ENCODE measurements at places on chromosomes 6 and 20. TPM values are rescaled to one million over a fixed set of nuclear protein-coding genes. Genes with fewer than 3 reads are reported as not detected.

APMAP gene
- total RNA-seq = 214 TPM

DNA sequence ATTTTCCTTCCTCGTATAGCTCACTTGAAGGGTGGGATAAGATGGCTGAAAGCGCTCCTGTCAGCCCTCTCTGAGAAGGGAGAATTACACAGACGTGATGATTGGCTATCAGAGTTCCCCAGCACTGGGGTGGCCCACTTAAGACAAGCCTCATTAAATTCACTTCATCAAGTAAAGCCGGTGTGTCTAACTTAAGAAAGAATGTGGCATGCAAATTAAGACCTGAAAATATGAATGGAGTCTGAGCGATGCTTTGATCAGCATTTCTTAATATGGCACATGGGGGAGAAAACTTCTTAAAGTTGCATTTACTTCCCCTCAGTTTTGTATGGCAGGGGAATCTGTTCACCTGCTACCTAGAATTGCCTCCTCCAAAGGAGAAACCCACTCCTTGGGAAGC, 369.3 kb downstream of the FARS2 start:
- H3K36me3 ChIP-seq = no peaks in the 10 kb centered on the region
- DNase-seq = no peak
- 0 out of 2 replicates have a peak, but pooled peaks cover 6% of the 10 kb centered on the region for H3K4me1 ChIP-seq
- no peak overlapping the region for H3K27ac ChIP-seq
- no peak overlapping the region for H3K4me3 ChIP-seq

GRCh38 chr6:41162687-41163418, at the start of gene TREM2:
Gene TREM2, minus strand, starts transcription at chr6:41163116. Its CDS starts 34 bp downstream, at chr6:41163082.
- no peak within 1 kb of the TSS for H3K27ac ChIP-seq
- DNase-seq = no peak
- no peaks in the 10 kb centered on the region for H3K36me3 ChIP-seq
- H3K27me3 ChIP-seq = peaks cover 15% of the 10 kb centered on the region

LY86 gene
- not detected for total RNA-seq

PIGT gene
- 26.4 TPM for total RNA-seq

DNA sequence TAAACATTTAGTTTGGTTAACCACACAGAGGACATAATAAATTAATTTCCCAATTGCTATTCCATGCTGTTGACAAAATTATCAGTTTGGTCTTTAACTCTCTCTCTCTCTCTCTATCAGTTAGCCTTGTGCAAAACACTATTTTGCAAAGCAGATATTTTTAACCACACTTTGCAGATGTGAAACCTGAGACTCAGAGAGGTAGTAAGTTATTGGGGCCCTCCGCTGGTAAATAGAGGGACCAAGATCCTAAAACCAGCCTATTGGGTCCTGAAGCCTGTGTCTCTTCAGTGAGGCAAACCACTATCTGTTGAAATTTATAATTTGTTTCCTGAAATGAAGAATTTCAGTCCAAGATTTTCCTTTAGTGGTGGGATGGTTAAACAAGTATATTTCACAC, 231.0 kb downstream of the SOD2 start:
- peaks cover 7% of the 10 kb centered on the region for H3K27me3 ChIP-seq
- no peak overlapping the region for H3K4me3 ChIP-seq
- H3K27ac ChIP-seq = no peak overlapping the region
- no peak for DNase-seq

GRCh38 chr6:26516481-26517427, 16.7 kb downstream of the BTN1A1 start:
- no peaks in the 10 kb centered on the region for H3K27me3 ChIP-seq
- peaks cover 51% of the 10 kb centered on the region for H3K4me1 ChIP-seq
- DNase-seq = peak; percentile 86
- H3K36me3 ChIP-seq = no peaks in the 10 kb centered on the region
- H3K4me3 ChIP-seq = no peak overlapping the region
- H3K27ac ChIP-seq = peak overlapping the region; percentile 20

SLC13A3 gene
- total RNA-seq = 27.9 TPM

ELOVL4 gene
- not detected for total RNA-seq

NKAIN2 gene
- not detected for total RNA-seq

GRCh38 chr20:16405254-16405653, 168.0 kb downstream of the KIF16B start:
- H3K36me3 ChIP-seq = peaks cover 18% of the 10 kb centered on the region
- no peak for DNase-seq
- no peaks in the 10 kb centered on the region for H3K27me3 ChIP-seq
- H3K4me1 ChIP-seq = peaks cover 20% of the 10 kb centered on the region

DNA sequence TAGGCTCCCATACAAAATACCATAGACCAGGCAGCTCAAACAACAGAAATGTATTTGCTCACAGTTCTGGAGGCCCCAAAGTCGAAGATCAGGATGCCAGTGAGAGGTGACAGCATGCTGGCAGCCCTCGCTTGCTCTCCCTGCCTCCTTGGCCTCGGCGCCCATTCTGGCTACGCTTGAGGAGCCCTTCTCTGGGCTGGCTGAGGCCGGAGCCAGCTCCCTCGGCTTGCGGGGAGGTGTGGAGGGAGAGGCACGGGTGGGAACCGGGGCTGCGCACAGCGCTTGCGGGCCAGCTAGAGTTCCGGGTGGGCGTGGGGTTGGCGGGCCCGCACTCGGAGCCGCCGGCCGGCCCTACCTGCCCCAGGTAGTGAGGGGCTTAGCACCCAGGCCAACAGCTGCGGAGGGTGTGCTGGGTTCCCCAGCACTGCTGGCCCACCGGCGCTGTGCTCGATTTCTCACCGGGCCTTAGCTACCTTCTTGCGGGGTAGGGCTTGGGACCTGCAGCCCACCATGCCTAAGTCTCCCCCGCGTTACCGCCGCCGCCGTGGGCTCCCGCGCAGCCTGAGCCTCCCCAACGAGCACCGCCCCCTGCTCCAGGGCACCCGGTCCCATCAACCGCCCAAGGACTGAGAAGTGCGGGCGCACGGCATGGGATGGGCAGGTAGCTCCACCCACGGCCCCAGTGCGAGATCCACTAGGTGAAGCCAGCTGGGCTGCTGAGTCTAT, 32.6 kb upstream of the SERPINB9 start:
- H3K4me1 ChIP-seq = peaks cover 25% of the 10 kb centered on the region
- no peaks in the 10 kb centered on the region for H3K36me3 ChIP-seq
- no peak overlapping the region for H3K27ac ChIP-seq
- no peaks in the 10 kb centered on the region for H3K27me3 ChIP-seq
- DNase-seq = no peak

DNA sequence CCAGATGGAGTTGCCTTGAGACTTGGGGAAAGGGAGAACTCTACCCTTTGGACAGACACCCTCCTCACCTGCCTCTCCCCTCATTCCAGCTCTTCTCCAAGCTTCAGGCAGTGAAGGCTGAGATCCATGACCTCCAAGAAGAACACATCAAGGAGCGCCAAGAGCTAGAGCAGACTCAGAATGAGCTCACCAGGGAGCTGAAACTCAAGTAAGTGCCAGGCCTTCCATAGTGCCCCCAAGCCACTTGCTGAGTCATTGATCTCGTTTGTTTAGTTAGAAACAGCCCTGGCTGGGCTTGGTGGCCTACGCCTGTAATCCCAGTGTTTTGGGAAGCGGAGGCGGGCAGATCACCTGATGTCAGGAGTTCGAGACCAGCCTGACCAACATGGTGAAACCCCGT, 39.2 kb downstream of the KIF3B start:
- no peak for DNase-seq
- H3K4me3 ChIP-seq = no peak overlapping the region
- H3K27ac ChIP-seq = no peak overlapping the region
- H3K27me3 ChIP-seq = no peaks in the 10 kb centered on the region
- peaks cover 39% of the 10 kb centered on the region for H3K36me3 ChIP-seq
- peaks cover 36% of the 10 kb centered on the region for H3K4me1 ChIP-seq

- no peaks in the 10 kb centered on the region for H3K36me3 ChIP-seq
- DNase-seq = no peak
- no peaks in the 10 kb centered on the region for H3K27me3 ChIP-seq
- H3K4me3 ChIP-seq = peak overlapping the region; percentile 99
Measured at GRCh38 chr20:35661053-35661452, 3.6 kb downstream of the CPNE1 start.

- H3K27me3 ChIP-seq = peaks cover 18% of the 10 kb centered on the region
- DNase-seq = no peak
Measured at GRCh38 chr20:38896009-38896594, 30.1 kb upstream of the FAM83D start.

DNA sequence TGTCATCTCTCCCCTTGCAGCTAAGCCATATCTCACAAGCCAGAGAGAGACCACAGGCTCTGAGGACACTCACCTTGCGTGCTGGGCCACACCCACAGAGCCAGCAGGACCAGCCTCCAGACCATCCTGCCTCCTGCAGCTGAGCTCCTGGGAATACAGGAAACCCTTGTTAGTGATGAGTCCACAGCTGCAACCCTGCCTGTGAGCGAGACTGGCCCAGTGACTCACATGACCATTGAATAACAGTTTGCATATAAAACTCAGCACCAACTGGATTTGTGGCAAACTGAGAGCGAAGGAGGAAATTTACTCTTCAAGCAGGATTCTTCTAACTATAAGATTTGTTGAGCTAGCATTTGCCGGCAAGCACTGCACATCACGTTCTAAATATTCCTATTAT, 3.0 kb downstream of the THBS2 start:
- H3K4me1 ChIP-seq = no peaks in the 10 kb centered on the region
- H3K27me3 ChIP-seq = peaks cover 61% of the 10 kb centered on the region
- DNase-seq = no peak
- H3K36me3 ChIP-seq = no peaks in the 10 kb centered on the region
- no peak overlapping the region for H3K4me3 ChIP-seq

SMLR1 gene
- 104 TPM for total RNA-seq

- no peak overlapping the region for H3K4me3 ChIP-seq
- DNase-seq = no peak
- no peak overlapping the region for H3K27ac ChIP-seq
- H3K36me3 ChIP-seq = no peaks in the 10 kb centered on the region
- H3K4me1 ChIP-seq = peaks cover 51% of the 10 kb centered on the region
- no peaks in the 10 kb centered on the region for H3K27me3 ChIP-seq
Measured at GRCh38 chr20:49786668-49787370, 25.8 kb upstream of the SLC9A8 start.

GRCh38 chr6:53369876-53370515, 21.2 kb upstream of the ELOVL5 start:
- DNase-seq = no peak
- H3K27me3 ChIP-seq = peaks cover 11% of the 10 kb centered on the region
- no peak overlapping the region for H3K4me3 ChIP-seq
- H3K4me1 ChIP-seq = peaks cover 22% of the 10 kb centered on the region
- no peak overlapping the region for H3K27ac ChIP-seq

DNA sequence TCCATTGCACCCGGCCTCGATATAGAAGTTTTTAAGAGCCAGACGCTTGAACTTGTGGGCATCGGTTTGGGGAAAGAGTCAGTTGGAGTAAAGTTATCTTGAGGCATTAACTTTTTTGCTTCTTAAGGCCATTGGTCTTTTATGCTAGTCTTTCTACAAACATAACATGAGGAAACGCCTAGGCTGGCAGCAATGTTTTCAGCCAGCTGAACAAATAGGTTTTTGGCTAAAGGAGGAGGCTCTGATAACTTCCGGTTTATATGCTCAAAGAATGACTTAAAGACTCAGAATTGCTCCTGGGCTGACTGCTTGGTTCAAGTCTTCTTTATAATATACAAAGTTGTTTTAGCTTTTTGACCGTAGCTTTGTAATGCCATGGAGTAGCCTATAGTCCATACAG, 46.2 kb downstream of the HLA-C start:
- no peak overlapping the region for H3K4me3 ChIP-seq
- H3K27me3 ChIP-seq = peaks cover 1% of the 10 kb centered on the region
- H3K4me1 ChIP-seq = no peaks in the 10 kb centered on the region
- H3K36me3 ChIP-seq = no peaks in the 10 kb centered on the region
- no peak for DNase-seq
- no peak overlapping the region for H3K27ac ChIP-seq

GRIK2 gene
- total RNA-seq = not detected

CRISP3 gene
- total RNA-seq = not detected

EFCAB8 gene
- 0.22 TPM for total RNA-seq

GRCh38 chr6:142906945-142907470, 38.0 kb downstream of the HIVEP2 start:
- H3K27me3 ChIP-seq = no peaks in the 10 kb centered on the region
- no peak for DNase-seq
- H3K4me3 ChIP-seq = no peak overlapping the region
- no peaks in the 10 kb centered on the region for H3K36me3 ChIP-seq
- peaks cover 16% of the 10 kb centered on the region for H3K4me1 ChIP-seq

GRCh38 chr6:79571030-79571367, 33.8 kb upstream of the LCA5 start:
- H3K4me3 ChIP-seq = no peak overlapping the region
- no peak for DNase-seq
- H3K36me3 ChIP-seq = no peaks in the 10 kb centered on the region
- peaks cover 41% of the 10 kb centered on the region for H3K4me1 ChIP-seq

DNA sequence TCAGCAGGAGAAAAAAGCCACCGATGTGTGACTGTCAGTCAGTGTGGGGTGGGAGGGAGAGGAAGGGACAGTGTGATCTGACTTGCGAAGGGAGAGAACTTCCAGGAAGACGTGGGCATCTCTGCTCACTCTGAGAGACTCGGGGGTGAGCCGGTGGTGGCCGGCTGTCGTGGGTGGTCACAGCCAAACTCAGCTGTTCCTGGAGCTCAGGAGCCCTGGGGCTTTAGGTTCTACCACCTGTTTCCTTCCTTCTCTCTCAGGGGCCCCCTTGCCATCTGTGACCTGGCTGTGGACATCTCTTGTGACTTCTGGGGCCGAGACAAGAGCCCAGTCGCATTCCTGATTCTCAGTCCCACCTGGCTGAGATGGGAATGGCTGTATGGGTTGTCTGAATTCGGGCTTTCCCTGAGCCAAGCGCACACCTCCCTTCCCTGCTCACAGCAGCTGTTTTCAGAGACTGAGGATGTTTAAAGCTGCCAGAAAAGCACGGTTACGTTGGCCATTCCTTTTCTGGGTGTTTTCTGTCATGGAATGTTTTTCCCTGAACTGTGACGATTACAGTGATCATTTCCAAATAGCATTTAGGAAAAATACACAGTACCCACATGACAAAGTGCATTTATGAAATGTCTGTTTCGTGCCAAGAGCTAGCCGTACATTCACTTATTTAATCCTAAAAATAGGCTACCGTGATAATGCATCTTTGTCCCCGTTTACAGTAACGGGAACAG, 36.5 kb downstream of the SYNJ2 start:
- no peaks in the 10 kb centered on the region for H3K27me3 ChIP-seq
- no peak for DNase-seq
- peak overlapping the region; percentile 18 for H3K27ac ChIP-seq
- no peak overlapping the region for H3K4me3 ChIP-seq

DNA sequence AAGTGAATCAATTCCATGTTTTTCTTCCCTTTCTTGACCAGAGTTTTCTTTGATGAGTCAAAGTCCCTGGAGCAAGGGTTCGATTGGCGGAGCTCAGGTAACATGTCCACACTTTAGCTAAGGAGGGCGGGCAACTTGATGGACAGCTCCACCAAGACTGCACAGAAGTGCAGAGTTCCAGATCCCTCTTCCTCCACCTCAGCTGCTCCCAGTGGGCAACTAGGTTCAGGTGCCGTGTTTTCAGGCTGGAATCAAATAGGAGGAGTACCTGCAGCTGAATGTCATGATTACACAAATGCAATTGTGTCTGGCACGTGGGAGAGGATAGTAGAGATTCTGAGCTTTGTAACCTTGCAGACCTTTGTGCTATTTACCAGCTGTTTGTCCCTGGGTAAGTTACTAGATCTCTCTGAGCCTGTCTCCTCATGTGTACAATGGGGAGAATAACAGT, 1.9 kb upstream of the ELMO2 start:
- H3K36me3 ChIP-seq = no peaks in the 10 kb centered on the region
- peak overlapping the region; percentile 98 for H3K4me3 ChIP-seq
- peak; percentile 71 for DNase-seq
- H3K27me3 ChIP-seq = no peaks in the 10 kb centered on the region
- peak overlapping the region; percentile 20 for H3K27ac ChIP-seq

C20orf144 gene
- total RNA-seq = 0.09 TPM

GRCh38 chr20:57680934-57681914, 28.6 kb downstream of the PMEPA1 start:
- peaks cover 15% of the 10 kb centered on the region for H3K27me3 ChIP-seq
- no peak for DNase-seq
- no peak overlapping the region for H3K4me3 ChIP-seq
- no peak overlapping the region for H3K27ac ChIP-seq
- no peaks in the 10 kb centered on the region for H3K36me3 ChIP-seq
- no peaks in the 10 kb centered on the region for H3K4me1 ChIP-seq

All from HepG2 (cell line).